CD4-positive, alpha-beta T cell treated with Interleukin-15 for 1 hour (primary cell): ENCODE measurements at places on chromosomes 11 and 22.

GRCh38 chr11:63012430-63012829, 3.2 kb downstream of the SLC22A8 start:
- DNase-seq: no peak

DNA sequence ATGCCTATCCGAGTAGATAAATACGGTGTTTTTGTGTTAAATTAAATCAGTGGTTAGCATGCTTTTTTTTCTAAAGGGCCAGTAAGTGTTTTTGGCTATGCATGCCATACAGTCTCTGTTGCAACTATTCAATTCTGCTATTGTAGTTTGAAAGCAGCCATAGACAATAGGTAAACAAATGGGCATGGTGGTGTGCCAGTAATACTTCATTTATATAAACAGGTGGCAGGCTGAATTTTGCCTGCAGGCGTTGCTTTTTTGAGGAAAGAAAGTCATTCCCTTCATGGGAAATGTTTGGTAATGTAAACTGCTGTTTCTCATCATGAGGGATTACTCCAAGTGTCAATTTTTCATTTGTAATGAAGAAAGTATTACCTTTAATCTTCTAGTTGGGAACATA, 106.5 kb downstream of the TMEM135 start:
- no peak for DNase-seq

DNA sequence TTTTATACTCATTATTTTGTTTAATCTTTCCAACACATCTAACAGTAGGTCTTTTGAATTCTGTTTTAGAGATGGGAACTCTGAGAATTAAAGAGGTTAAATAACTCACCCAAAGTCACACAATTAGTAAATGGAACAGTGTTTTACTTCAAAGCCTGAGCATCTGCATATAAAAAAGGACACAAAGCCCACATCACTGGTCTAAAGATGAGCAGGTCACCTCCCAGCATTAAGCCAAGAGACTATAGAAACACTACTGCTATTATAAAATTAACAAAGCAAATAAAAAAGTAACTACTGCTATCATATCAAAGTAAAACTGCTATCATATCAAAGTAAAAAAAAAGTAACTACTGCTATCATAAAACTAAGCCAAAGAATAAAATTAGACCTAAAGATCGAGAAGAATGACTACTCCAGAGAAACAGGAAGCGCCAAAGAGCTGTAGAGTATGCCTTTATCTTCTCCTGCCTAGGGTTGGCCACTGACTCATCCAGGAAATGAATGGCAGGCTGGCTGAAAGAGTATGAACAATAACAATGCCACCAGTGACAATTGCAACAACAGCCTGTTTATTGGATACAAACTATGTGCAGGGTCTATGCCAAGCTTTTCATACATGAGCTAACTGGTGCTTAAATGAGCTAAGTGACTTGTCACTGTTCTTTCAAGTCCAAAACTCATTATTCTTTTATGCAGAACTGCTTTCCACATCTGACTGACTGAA, 1153.0 kb upstream of the TENM4 start:
- no peak for DNase-seq

- no peak for DNase-seq
Measured at GRCh38 chr11:119545978-119546915, 123.3 kb upstream of the THY1 start.

- DNase-seq: no peak
Measured at GRCh38 chr11:111684251-111684650, 81.9 kb downstream of the PPP2R1B start.

DNA sequence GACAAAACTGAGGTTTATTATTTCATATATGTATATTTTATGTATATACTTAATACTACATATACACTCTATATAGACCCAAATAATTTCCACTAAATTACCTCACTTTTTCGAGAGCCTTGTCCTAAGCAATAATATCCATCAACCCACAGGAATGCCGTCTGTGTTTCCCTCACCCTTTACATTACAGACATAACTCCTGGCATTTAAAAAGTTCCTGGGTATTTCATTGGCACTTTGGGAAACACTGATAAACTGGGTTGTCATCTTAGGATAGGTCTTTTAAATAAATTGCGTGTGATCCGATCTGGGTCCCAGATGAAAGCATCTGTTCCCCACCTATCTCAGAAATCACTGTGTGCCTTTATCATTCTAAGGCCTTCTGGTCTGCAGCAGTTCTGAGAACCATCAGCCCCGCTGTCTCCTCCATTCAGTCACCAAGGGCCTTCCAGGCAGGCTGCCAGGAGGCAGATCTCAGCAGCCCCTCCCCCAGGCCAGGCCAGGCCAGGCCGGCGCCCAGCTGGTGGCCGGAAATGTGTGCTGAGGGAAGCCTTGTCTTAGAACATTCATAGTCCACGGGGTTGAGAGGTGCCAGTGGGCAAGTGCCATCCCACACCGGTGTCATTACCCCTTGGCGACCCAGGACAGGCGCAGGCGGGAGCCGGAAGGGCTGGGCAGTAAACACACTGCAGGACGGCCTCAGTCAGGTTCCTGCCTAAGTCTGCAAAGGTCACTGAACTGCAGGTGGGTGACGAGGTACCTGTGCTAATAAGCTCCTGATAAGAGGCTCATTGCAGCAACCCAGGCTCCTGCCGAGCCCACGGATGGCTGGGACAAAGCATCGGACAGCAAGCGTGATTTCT, 3.3 kb downstream of the FGF19 start:
- DNase-seq: no peak

DNA sequence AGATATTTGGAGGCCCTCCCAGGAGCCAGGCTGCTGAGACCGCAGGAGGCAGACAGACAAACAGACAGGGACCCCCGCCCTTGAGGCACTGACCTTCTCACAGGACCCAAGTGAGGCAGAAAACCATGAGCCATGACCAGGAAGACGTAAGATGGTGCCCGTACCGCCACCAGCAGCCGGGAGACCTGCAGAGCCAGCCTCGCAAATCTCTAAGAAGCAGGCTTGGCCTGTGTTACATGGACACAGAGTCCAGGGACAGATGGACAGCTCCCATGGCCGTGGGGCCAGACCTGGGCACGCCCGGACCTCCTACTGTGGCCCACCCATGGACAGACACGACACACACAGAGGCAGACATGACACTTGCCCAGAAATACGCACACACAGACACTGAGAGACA, 30.7 kb upstream of the TOLLIP start:
- DNase-seq: no peak

- DNase-seq: no peak
Measured at GRCh38 chr22:47606426-47606825, 844.0 kb downstream of the TBC1D22A start.

DNA sequence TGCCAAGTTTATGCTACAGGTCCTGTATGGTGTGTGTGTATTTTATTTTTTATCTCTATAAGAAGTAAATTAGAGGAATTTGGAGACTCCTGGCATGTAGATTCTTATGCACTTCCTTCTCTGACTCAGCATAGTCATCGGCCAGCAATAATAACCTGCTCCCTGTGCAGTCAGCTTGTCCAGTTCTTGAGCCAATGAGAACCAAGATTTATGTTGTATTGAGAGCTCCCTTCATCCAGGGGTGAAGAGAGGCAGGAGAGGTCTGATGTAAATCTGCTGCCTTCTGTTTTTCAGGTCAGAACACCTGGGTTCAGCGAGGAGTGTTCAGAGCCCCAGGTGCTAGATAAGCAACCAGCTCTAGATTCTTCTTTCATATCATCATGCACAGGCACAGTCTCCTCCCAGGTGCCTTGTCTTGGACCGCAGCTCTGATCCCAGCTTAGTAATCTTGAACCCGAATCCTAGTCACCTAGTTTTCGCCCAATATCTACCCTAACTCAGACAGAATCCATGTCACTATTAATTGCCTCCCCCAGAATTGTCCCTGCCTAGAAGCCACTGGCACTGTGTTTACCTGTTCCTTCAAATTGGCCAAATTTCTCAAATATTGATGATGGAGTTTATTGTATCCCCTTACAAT, 328.2 kb upstream of the NCAM1 start:
- no peak for DNase-seq
